SW 1271 (cell line): ENCODE measurements at places on chromosomes 2 and 18.

- DNase-seq: peak; percentile 57
Observed at GRCh38 chr2:27992787-27993401, 102.4 kb downstream of the BABAM2 start.

GRCh38 chr2:102271844-102272243, 39.5 kb upstream of the IL1RL1 start:
- no peak for DNase-seq

GRCh38 chr2:135202751-135203150, 150.7 kb downstream of the RAB3GAP1 start:
- DNase-seq: no peak

GRCh38 chr18:33184175-33184574, 256.3 kb downstream of the CCDC178 start:
- DNase-seq: no peak

- DNase-seq: no peak
Observed at GRCh38 chr2:159410276-159410675, 123.8 kb upstream of the WDSUB1 start.

DNA sequence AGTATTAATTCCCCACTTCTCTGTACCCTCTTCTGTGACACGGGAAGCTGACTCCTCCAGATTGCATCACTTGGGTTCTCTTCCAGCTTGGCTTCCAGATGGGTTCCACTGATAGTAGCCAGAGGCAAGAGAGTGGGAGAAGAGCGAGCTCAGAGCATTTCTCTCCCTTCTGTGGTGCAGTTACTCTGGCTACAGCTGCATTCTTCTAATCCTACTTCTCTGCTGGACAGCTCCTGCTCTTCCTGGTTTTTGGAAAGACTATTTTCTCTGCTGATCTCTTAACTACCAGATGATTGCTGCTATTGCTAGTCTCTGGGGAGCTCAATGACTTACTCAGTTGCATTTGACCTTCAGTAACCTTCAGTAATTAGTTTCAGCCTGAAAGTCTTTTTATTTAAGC, 187.5 kb upstream of the MAP2 start:
- DNase-seq: no peak

GRCh38 chr2:68905116-68905515, 33.9 kb upstream of the BMP10 start:
- DNase-seq: no peak

DNA sequence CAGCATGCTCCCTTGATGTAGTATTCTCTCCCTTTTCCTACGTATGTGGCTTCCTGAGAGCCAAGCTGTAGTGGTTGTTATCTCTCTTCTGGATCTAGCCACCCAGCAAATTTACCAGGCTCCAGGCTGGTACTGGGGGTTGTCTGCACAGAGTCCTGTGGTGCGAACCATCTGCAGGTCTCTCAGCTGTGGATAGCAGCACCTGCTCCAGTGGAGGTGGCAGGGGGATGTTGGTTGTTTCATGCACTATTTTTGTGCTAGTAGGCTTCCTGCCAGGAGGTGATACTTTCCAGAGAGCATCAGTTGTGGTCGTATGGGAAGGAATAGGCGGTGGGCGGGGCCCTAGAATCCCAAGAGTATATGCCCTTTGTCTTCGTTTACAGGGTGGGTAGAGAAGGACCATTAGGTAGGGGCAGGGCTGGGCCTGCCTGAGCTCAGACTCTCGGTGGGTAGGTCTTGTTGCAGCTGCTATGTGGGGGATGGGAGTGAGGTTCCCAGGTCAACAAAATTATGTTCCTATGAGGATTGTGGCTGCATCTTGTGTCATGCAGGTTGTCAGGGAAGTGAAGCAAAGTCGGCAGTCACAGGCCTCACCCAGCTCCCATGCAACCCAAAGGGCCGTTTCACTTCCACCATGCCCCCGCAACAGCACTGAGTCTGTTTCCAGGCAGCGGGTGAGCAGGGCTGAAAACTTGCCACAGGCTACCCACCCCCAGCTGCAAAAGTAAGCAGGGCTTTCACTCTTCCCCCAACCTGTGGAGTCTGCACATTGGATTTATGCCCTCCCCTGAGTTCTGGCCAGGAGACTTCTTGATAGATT, 1139.5 kb downstream of the BCL11A start:
- DNase-seq: no peak

DNA sequence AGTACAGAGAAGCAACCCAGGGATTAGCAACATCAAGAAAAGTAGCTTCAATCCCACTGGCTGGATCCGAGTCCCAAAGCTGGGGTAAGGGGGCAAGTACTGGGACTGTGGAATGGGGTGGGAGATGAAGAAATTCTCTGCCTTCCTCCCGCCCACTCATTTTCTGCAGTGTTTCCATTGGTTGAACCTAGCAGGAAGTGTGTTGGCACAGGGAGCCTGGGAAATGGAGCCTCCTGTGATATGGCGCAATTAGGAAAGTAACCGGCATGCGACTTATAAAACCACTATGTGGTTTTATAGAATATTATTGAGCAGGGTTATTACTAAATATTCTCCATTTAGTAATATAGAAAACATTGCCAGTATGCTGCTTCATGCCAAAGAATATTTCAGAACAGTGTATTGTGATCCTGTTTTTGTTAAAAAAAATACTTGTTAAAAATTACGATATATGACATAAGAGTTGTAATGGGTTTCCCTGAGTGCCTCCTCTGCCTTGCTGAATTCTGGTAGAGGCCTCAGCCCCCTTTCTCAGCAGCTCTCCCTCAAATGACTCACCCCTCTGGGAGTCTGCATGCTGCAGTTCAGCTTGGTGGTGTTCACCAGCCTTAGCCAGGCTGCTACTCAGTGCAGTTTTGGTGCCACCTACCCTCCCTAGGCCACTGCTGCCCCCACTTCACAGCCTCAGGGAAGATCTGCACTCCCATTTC, 60.5 kb downstream of the HK2 start:
- DNase-seq: no peak

GRCh38 chr18:70362258-70362657, 73.4 kb downstream of the SOCS6 start:
- DNase-seq: no peak

GRCh38 chr2:47269316-47270232, 114.5 kb upstream of the STPG4 start:
- DNase-seq: peak; percentile 93

- DNase-seq: no peak
Observed at GRCh38 chr2:203549406-203549805, 14.3 kb upstream of the RAPH1 start.

- DNase-seq: no peak
Observed at GRCh38 chr2:30193104-30193681, 38.1 kb upstream of the LBH start.

DNA sequence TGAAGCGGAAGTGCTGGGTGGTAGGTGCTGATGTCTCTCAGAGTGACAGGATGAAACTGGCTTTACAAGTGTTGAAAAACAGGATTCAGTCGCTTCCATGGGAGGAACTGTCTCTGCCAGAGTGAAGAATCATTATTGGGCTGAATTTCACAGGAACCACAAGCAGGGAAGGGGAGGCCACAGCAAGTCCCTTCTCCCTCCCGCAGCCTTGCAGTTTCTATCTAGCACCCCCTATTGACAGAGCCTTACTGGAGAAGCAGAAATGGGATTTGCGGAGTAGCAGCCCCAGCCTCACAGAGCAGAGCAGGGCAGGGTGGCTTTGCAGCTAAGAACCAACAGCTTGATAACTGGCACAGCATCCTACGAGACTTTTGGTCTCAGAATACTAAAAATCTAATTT, 33.3 kb upstream of the RMP24 start:
- no peak for DNase-seq

GRCh38 chr2:190267302-190267701, 52.3 kb downstream of the HIBCH start:
- DNase-seq: no peak

- DNase-seq: no peak
Observed at GRCh38 chr2:78132391-78133370, 610.5 kb upstream of the LRRTM4 start.

DNA sequence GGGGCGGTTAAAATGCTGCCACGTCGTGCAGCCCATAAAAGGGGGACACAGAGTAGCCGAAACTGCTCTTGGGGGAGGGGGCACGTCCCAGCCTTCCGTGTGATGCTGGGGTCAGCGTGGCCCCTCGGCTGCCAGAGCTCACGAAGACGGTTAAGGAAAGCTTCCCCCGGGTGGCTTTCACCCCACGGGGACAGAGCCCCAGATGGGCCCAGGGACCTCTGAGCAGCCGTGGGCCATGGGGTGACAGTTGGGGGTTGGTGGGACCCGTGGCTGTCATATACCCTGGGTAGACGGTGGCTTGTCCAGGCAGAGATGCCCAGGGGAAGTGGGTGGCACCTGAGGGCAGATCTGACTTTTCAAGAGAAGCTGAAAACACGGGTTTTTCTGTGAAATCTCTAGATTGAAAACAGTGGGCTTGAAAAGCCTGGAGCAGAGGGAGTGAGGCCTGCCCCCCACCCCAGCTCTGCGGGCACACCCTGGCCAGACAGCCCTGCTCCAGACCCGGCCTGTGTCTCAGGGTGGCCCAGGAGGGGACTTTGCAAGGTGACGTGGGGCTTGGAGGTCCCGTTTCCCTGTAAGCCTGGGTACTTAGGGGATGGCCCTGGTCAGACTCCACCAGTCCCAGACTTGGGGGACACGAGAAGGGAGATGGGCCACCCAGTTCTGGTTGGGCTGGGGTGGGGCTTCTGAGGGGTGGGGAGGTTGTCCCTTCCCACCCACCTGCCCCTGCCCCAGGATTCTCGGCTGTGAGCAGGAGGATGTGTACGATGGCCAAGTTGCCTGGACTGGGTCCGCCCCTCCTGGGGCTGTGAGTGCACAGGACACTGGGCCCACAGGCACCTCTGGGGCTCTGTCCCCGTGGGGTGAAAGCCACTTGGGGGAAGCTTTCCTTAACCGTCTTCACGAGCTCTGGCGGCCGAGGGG, 652 bp downstream of the NEU4 start:
- DNase-seq: no peak

- no peak for DNase-seq
Observed at GRCh38 chr2:200471928-200472645, 37.8 kb downstream of the KCTD18 start.

- DNase-seq: no peak
Observed at GRCh38 chr18:35500113-35500512, 2.4 kb upstream of the INO80C start.

DNA sequence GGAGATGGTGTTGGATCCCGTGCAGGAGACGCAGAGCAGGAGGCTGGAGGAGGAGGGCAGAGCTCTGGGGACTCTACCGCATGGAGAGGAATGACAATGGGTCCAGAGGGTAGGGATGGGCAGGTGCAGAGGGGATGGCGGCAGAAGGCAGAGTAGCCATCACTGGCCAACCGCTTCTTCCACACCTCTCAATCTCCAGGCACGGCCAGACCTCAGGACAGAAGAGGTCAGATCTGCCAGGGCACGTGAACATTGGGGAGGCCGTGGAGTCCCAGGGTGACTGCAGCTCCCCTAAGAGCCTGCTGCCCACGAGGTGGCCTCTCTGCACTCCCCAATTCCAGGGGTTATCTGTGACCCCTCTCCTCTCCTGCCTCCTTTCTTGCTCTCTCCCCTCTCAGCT, 162.7 kb upstream of the HDAC4 start:
- no peak for DNase-seq

DNA sequence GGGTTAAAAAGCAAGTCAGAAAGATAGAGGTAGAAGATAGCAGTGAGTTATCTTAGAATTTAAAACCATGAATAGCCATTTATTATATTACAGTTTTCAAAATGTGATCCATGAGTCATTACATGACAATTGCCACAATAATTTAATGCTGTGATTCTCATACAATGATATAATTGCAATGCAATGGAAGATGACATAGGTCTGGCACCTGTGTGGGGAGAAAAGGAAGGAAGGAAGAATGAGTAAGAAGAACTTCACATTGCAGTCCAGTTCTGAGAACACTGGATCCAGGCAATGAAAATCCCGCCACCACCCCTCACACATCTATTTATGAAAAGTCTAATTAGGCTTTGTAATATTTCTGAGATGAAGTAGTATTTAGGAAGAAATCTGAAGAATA, 738.1 kb upstream of the LINC00305 start:
- no peak for DNase-seq

GRCh38 chr2:104914509-104914908, 60.6 kb downstream of the POU3F3 start:
- no peak for DNase-seq

DNA sequence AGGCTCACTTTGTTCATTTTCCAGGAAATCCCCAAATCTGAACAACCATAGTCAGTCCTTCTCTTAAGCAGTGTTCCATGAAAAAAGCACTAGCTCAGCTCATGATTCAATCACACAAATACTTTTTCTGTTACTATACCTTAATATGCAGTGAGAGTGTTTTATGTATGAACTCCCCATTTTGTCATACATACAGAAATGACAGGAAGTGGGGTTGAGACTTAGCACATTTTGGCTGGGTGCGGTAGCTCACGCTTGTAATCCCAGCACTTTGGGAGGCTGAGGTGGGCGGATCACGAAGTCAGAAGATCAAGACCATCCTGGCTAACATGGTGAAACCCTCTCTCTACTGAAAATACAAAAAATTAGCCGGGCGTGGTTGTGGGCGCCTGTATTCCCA, 55.2 kb upstream of the DTNB start:
- no peak for DNase-seq

GRCh38 chr2:69731147-69731970, 10.6 kb upstream of the ANXA4 start:
- no peak for DNase-seq

DNA sequence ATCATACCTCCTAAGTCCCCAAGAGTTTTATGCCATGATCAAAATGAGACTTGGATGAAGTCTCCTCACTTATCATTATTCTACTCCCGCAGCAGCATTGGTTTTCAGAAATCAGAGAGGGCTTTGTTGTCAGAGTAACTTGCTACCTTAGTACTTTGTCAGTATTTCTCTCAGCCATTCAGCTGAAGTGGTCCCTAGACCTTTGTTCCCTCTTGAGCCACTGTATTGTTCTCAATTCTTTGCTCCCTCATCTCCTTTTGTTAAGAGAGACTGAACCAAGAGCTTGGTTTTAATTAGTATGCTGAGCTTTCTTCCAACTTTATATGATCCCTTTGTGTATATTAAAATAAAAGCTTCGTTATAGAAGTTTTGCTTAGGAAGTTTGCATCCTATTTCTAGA, 133.4 kb downstream of the DOCK10 start:
- DNase-seq: no peak

GRCh38 chr2:88818381-88818780, 126.9 kb downstream of the RPIA start:
- no peak for DNase-seq

- DNase-seq: no peak
Observed at GRCh38 chr18:2984091-2984490, 28.9 kb downstream of the LPIN2 start.

DNA sequence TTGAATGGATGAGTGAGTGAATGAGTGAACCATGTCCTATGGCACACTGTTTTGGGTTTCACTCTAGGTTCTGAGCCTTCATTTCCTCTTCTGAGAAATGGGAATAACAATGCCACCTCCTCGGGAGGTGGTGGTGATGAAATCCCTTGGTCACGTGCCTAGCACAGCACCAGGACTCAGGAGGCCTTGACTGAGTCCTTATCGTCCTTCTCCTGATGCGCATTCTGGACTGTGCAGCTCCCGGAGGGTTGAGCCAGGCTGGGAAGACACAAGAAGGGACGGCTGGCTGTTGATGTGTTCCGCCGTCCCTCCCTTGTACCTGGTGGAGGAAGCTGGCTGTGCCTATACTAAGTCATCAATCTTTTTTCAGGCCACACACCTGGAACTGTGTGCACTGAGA, 437.3 kb downstream of the ZNF521 start:
- no peak for DNase-seq

DNA sequence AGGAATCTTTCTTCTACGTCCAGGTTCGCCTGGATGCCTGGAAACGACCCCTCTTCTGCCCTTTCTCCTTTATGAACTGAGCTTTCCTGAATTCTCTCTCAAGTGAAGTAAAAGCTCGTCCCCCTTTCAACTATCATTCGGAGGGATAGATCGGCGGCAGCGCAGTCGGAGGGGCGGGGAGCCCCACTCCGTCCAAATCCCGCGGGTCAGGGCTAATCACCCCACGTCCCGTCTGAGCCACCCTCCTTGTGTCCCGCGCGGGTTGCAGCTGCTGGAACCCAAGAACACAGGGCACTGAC, 367 bp downstream of the FBXO48 start:
- no peak for DNase-seq
